C1 segment of cervical spinal cord (tissue), 14 donors: ENCODE measurements at places on chromosomes 7 and 10.

GRCh38 chr10:77208684-77209256, 428.8 kb downstream of the KCNMA1 start:
- DNase-seq: no peak

DNA sequence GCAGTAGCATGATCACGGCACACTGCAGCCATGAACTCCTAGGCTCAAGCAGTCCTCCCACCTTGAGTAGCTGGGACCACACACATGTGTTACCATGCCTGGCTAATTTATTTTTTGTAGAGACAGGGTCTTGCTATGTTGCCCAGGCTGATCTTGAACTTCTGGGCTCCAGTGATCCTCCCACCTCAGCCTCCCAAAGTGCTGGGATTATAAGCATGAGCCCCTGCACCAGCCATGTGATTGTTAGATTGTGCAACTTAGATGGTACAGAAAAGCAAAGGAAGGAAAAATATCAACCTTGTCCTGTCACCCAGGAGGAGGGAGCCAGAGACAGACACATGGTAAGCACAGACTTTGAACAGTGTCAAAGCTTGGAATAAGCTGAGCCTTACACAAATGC, 73.5 kb downstream of the CCNY start:
- no peak for DNase-seq

DNA sequence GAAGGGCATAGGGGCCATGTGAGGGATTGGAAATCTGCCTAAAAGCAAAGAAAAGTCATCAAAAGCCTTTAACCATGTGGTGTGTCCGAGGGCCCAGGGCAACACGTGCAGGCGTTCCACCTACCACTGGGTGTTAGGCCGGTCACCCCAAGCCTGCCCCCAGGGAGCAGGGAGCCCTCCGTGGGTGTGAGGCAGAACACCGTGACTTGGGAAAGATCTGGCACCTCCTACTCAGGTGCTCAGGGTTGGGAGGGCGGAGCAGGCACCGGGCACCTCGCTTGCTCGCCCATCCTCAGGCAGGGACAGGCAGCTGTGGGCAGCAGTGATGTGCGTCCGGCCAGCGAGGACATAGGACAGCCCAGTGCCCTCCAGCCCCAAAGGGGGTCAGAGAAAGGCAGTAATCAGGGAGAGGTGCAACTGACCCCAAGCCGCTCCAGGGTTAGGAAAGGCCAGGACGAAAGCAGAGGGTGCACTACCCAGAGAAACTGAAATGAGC, 80.7 kb upstream of the CHST15 start:
- DNase-seq: no peak

GRCh38 chr7:80098795-80099194, 35.8 kb upstream of the GNAI1 start:
- no peak for DNase-seq

GRCh38 chr10:88138319-88138848, 275.0 kb downstream of the PTEN start:
- DNase-seq: no peak

DNA sequence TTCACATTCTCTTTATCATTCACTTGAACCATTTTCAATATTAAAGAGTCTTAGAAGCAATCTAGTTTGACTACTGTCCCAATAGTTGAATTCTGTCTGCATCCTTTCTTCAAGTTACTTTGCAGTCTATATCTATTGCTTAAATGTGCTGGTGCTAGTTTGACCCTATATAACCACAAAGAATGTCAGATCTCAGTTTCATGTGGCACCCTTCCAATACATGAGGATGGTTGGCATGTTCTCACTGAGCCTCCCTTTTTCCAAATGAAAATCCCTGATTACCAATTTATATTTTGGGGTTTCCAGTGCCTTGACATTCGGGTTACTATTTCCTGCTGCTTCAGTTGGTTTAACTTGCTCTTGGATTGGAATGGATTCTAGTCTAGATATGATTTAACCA, 292.7 kb downstream of the EXOC4 start:
- DNase-seq: no peak

- DNase-seq: no peak
Measured at GRCh38 chr7:151461942-151462230, 21.9 kb upstream of the CRYGN start.

GRCh38 chr10:118730756-118731456, 23.9 kb downstream of the CACUL1 start:
- DNase-seq: no peak
